ENCODE measurements at places on chromosomes 7 and 10.

DNA sequence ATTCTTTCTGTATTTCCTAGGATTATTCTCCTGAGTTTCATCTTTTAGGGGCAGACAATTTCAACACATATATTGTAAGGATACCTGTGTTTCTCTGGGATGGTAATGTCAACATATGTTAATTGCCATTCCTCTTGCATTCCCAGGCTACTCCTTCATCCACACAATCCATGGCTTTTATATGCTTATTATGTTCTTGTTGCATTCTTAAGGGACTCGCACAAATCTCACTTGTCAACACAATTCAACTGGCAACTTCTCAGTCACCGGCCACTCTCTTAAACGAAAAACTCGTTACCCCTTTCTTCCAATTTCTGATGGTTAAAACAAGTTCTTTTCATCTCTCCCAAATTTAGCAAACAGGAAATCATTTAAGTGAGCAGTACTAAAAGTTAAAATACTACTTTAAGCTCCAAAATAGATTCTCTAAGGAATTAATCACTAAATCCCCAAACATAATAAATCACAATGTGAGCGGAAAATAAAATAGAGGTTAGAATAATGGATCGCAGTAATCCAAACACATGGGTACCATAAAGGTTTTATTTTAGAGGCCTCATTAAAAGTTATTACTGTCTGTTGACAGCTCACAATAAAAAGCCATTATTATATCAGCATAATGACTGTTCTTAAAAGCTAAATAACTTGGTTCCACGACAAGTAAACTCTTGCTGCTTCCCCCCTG, 223.2 kb downstream of the ELMO1 start:
- DNase-seq: no peak

GRCh38 chr7:98312201-98312600, 30.7 kb downstream of the BRI3 start:
- no peak for DNase-seq

DNA sequence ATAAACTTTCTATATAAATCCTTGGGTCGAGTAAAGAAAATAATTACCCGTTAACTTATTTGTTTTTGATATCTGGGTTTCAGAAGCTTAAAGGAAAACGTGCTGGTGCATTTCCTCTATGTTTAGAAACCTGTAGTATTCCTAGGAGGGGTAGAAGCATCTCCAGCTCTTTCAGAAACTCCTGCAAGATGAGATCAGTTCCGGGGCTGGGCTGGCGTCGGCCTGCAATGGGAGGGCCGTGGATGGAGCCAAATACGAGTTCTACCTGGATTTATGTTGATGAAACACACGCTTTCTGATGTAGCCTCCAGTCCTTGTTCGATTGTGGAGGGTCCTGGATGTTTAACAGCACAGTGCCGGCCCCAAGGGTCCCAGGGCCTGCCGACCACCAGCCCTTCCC, 35.8 kb upstream of the DIP2C start:
- no peak for DNase-seq

DNA sequence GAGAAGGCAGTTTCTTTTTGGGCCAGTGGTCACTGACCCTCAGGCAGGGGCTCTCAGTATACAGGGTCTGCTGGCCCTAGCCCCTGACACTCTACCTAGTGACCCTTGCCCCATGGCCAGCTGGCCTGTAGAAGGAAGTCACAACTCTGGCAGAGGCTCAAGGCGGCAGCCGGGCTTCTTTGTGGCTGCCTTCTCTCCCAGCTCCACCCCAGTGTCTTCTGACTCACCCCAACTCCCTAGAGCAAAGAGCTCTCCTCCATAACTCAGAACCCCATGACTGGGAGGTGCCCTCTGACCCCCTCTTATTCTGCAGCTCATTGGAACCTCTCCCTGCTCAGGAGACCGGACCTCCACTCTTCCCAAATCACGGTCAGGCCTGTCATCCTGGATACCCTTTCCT, 358.2 kb downstream of the FGFR2 start:
- no peak for DNase-seq

DNA sequence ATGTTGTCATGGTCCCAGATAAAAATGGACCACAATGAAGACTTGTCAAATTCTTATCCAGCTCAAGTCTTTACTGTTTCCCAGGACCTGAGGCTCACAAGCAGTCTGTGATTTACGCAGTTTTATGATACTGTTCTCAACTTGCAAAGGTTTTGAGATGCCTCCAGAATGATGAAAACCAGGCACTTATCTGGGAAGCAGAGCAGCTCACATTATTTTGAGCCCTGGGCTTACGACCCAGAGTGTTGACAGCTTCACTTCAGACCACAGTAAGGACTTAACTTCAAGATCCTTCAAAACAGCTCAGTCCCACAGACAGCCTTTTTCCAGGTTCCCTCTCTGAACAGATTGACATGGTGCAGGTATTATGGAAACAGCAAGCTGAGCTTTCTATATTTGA, 236.1 kb downstream of the RNLS start:
- no peak for DNase-seq

- no peak for DNase-seq
Observed at GRCh38 chr10:78314651-78315050, 281.0 kb downstream of the RPS24 start.

GRCh38 chr7:74612015-74612829, 45.3 kb upstream of the GTF2I start:
- DNase-seq: no peak

- no peak for DNase-seq
Observed at GRCh38 chr10:93412801-93413200, 69.3 kb downstream of the MYOF start.

GRCh38 chr7:1926908-1927306, 256.8 kb downstream of the ELFN1 start:
- no peak for DNase-seq

GRCh38 chr10:71339796-71340589, 20.9 kb downstream of the SLC29A3 start:
- no peak for DNase-seq

DNA sequence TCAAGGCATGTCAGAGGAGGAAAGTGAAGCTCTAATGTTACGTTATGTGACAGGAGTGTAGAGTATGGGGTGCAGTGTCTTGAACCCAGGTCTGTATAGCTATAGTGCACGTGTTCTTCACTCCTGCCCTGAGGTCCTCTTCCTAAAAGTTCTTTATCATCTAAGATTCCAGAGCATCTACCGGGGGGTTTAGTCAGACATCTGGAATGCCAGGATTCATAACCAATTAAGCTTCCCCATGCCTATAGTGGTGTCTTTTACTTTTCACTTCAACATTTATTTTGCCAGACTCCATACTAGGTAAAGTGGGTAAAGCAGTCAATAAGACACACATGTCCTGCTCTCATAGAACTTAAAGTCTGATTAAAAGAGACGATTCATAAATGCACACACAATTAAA, 22.4 kb downstream of the PPP1R3C start:
- DNase-seq: no peak

GRCh38 chr10:78514459-78514858, 480.8 kb downstream of the RPS24 start:
- no peak for DNase-seq

DNA sequence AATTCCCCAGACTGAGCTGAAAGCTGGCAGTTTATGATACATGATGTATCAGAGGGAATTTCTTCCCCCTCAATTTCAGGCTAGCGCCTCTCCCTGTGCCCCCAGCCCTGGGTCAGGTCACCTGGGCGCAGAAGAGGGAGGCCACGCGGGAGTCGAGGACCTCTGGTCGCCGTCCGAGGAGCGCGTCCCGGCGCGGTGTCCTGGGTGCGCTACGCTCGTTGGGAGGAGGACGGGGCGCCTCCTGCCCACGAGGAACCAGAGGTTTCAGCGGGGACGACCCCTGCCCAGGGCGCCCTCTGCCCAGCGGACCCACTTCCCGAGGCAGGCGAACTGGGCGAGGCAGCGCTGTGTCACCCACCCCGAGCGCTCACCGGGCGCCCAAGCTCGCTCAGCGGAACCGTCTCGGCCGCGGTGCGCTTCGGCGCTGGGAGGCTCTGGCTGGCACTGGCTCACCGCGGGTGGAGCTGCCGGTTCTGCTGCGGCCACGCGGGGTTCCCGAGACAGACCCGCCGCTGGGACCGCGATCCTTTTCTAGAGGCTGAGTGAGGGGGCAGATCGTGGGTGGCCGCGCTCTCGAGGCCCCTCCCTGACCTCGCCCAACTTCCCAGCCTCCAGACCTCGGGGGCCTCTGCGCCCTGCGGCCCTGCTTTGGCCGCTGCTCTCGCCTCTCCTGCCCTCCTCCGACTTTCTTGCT, at the start of gene FAM237B:
TSS of gene FAM237B (minus strand) at position 504 of the 694 bp plus-strand sequence. CDS start 1,556 bp downstream, outside the sequence.
- peak; percentile 40 for DNase-seq

DNA sequence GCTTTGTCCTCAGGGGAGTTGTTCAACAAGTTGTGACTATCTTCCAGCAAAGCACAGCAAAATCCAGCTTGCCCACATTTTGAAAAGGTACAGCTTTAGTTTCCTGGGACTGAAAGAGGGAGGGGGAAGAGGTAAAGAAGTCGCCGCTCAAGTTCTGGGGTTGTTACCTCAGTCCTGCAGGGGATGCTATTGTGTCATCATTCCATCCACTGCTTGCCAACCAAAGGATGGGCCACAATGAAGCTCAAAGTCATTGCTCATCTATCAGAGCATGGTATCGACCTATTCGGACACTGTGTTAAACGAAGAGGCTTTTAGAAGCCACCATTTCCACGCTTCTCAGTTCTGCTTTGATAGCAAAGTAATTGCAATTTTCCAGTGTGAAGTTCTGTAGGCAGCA, 34.3 kb downstream of the NPY start:
- no peak for DNase-seq

GRCh38 chr7:87354749-87355148, 9.3 kb downstream of the CROT start:
- no peak for DNase-seq

GRCh38 chr7:20409961-20410360, 79.3 kb downstream of the ITGB8 start:
- DNase-seq: no peak

GRCh38 chr7:91235211-91235832, 28.9 kb upstream of the FZD1 start:
- no peak for DNase-seq

GRCh38 chr7:108030516-108030915, 27.6 kb upstream of the LAMB1 start:
- DNase-seq: no peak

DNA sequence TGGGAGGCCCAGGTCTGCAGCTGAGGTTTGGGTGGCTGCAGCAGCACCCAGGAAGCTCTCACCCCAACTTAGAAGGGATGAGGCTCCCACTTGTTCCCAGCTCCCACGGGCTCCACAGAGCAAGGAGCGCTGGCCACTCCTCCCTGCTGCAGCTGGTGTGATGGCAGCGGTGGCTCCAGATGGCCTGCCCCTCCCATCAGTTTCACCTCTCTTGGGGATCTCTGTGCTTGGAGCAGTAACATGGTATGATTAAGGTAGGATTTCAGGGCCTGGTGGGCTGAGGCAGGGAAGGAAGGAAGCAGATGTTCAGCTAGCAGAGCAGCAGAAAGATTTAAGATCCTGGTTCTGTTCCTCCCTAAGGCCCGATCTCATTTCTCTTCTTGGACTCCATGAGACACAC, 66.8 kb upstream of the KIF5B start:
- DNase-seq: no peak

GRCh38 chr10:48707472-48707871, 22.8 kb downstream of the WDFY4 start:
- DNase-seq: no peak

- no peak for DNase-seq
Observed at GRCh38 chr10:75110006-75110632, 1.3 kb upstream of the SAMD8 start.

GRCh38 chr10:47152861-47153349, 147.1 kb upstream of the GDF10 start:
- DNase-seq: no peak

GRCh38 chr10:86688398-86688921, 20.1 kb downstream of the LDB3 start:
- peak; percentile 51 for DNase-seq

DNA sequence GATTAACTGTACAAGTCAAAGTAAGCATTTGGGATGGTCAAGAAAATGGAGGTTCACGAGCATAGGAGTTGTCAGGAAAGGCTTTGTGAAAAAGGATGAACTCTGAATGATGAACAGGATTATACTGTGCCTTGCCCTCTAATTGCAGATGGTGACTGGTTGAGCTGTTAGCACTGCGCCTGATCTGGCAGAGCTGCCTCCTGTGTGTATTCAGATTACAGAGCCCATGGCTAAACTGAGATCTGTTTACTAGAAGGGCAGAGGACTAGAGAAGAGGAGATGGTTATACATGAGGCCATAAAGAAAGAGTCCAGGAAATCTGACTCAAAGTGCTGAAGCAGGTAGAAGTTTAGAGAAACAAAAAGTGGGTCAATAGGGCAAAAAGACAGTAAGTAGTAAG, 29.7 kb downstream of the LRRC72 start:
- DNase-seq: no peak

- no peak for DNase-seq
Observed at GRCh38 chr10:5485948-5486852, 13.2 kb downstream of the CALML5 start.

Data from dorsolateral prefrontal cortex (tissue), 122 donors.